Stomach (tissue), 19 donors: ENCODE measurements at places on chromosomes 3 and 15. TPM values are rescaled to one million over a fixed set of nuclear protein-coding genes. Genes with fewer than 3 reads are reported as not detected.
A peak's percentile ranks its signal among the peaks of the same experiment; 100 is the strongest.

PAQR5 gene
- polyA plus RNA-seq: 3.6 TPM

- no peaks in the 10 kb centered on the region for H3K27me3 ChIP-seq
- DNase-seq: peak; percentile 72
- H3K4me1 ChIP-seq: peaks cover 12% of the 10 kb centered on the region
- no peak overlapping the region for H3K4me3 ChIP-seq
- peak overlapping the region; percentile 51 for H3K27ac ChIP-seq
- H3K36me3 ChIP-seq: no peaks in the 10 kb centered on the region
These were observed 20.8 kb upstream of the ALAS1 start for GRCh38 chr3:52176951-52177700.

DNA sequence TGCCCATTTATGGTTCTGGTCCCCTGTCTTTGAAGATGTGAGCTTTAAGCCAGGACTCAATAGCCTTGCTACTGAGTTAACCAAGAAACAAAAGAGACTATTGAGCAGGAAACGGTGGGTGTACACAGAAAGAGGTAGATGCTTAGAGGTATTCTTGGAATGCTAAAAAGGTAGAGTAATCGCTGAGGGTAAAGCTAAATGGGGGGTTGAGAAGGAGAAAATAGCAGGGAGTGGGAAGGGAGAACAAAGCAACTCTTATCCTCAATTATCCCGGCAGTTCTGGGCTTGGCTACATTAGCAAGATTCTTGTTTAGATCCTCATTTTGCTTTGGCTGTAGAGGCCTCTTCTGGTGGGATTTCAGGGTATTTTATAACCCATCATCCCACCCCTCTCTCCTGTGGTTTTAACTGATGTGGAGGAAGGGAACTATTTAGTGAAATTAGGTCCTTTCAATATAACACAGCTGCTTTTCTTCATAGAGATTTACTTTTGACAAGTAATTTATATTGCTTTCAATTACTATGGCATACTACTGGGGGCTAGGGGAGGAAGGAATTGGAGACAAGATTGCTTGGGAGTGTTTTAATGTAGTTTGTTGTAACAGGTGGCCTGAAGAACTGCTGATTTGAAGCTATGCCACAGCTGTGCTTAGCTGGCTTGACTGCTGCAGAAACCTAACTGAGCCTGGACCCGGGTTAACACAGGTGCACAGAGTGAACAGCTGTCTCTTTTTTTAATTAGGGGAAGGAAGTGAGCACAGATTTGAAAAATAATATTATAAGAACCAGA lies 234.3 kb upstream of the CCDC54 start:
- no peak for DNase-seq
- H3K27ac ChIP-seq: no peak overlapping the region
- H3K4me3 ChIP-seq: no peak overlapping the region

DNA sequence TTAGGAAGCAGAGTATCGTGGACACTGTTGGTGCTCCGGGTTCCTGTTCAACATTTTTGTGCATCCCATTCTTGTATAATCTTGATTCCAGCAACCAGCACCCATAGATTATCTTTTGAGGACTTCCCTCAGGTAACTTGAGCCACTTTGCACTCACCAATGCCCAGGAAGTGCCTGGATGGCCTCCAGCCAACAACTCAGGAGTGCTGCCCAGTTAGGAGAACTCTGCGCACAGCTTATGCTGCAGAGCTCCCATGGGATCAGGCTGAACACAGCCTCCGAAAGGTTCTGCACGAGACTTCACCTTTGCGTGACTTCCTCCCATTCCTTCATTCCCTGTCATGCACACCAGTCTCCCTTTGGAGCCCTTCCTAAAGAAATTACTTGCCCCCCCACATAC lies 64.3 kb upstream of the LRRN1 start:
- no peak overlapping the region for H3K27ac ChIP-seq
- no peak for DNase-seq

GRCh38 chr15:52994290-52994689 lies 204.2 kb upstream of the ONECUT1 start:
- H3K4me3 ChIP-seq: no peak overlapping the region
- no peak overlapping the region for H3K27ac ChIP-seq
- no peak for DNase-seq
- no peaks in the 10 kb centered on the region for H3K4me1 ChIP-seq
- H3K27me3 ChIP-seq: no peaks in the 10 kb centered on the region
